ENCODE measurements at places on chromosomes 13 and 19.

GRCh38 chr19:41934849-41935374, 6.7 kb upstream of the ERFL start:
- peak; percentile 80 for DNase-seq

DNA sequence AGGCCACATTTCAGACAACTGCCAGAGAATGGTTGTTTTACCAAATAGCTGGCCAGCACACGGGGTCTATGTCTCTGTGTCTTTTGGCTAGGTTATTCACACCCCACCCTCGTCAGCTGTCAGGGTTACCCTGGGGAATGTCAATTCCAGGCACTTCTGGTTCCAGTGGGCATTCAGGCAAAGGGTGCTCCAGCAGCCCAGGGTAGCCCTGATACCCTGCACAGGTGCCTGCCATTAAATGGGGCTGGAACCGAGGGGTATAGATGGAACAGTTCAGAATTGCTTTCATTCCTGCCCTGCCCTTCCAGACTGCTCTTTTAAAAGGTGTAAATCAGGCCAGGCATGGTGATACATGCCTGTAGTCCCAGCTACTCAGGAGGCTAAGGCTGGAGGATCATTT, 43.2 kb upstream of the HOMER3 start:
- no peak for DNase-seq

GRCh38 chr13:113732176-113732960, 26.7 kb upstream of the TMEM255B start:
- no peak for DNase-seq

GRCh38 chr19:339262-339887, 5.2 kb downstream of the MIER2 start:
- DNase-seq: no peak

- DNase-seq: no peak
These were observed 17.3 kb upstream of the GPI start for GRCh38 chr19:34347561-34348165.

DNA sequence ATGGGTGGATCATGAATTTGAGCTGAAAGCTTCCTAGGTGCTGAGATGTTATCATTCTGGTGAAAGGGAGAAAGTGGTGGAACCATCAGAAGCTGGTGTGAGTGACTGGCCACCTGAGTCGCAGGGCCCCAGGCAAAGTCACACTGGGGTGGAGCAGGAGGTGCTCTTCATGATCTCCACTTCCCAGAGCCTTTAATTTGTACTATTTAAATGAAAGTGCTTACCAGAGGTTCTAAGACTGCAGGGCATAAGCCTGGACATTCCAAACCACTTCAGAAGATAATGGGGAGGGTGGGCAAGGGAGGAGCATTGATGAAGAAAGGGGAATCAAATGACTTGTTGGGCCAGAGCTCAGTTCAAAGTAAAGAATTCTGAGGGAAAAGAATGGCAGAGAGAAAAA, 156.1 kb downstream of the RGCC start:
- DNase-seq: no peak

- no peak for DNase-seq
These were observed 38.3 kb upstream of the KCTD4 start for GRCh38 chr13:45238945-45239795.

DNA sequence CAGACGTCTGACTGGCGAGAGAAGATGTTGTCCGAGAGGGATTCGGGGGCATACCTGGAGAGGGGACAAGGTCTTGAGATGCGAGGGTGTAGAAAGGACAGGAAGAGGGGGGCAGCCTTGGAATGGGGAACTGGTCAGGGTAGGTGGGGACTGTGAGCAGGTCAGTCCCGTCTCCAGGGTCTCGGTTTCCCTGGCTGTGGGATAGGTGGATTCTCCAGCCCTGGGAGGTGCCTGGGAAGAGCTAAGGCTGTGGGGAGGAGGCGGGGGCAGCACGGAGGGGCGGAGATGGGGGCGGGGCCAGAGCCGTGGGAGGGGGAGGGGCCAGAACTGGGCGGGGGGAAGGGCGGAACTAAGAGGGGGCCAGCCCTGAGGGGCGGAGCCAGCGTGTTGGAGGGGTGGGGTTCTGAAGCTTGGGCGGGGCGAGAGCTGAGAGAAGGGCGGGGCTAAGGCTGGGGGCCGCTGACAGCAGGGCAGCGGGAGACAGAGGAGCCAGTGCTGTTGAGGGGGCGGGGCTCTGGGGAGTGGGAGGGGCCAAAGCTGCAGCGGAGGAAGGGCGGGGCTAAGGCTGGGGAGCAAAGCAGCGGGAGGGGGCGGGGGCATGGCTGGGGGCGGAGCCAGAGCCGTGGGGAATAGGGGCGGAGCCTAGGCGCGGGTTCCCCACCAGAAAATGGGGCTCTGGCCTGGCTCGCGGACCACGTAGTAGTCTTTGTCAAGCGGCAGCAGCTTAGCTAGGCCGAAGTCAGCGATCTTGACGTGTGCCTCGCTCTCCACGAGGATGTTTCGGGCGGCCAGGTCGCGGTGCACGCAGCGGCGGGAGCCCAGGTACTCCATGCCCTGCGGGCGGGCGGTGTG, 9.5 kb upstream of the INSL3 start:
- DNase-seq: peak; percentile 84

- DNase-seq: no peak
These were observed 768 bp upstream of the SLC44A2 start for GRCh38 chr19:10624585-10624984.

DNA sequence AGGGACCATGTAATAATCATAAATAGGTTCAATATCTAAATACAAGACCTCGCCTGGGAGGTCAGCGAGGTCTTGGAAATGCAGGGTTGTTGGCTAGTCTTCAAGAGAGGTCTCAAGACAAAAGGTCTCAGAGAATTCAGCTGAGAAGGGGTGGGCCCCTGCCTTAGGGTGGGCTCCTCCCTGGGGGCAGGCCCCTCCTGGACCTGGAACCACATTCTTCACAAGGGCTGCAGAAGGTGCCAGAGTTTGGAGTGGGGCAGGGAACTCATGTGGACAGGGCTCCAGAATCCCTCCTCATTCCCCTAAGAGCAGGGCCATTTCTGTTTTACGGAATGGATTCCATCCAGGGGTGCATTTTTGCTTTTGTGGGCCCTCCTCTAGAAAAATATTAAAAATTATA, 10.2 kb downstream of the CEACAM18 start:
- DNase-seq: no peak

DNA sequence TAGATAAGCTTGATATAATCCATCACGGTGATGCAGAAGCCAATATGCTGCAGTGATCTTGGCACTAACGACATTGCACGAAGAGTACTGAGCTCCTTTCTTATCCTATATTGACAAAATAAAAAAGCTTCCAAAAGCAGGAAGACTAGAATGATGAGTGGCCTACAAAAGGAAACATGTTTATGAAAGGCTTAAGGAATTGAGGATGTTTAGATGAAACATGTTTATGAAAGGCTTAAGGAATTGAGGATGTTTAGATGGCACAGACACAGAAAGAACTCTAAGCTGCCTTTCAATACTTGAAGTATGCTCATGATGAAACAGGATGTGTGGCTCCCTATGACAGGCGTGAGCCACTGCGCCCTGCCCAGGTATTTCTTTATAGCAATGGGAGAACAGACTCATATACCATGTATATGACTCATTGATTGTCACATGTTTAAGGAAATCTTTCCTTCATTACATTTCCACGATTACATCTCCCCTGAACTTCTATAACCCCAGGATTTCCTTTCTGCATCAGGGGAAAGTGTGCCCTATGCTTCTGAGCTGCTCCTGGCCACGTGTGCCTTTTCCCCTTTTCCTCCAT, 690.8 kb upstream of the ARGLU1 start:
- DNase-seq: no peak

DNA sequence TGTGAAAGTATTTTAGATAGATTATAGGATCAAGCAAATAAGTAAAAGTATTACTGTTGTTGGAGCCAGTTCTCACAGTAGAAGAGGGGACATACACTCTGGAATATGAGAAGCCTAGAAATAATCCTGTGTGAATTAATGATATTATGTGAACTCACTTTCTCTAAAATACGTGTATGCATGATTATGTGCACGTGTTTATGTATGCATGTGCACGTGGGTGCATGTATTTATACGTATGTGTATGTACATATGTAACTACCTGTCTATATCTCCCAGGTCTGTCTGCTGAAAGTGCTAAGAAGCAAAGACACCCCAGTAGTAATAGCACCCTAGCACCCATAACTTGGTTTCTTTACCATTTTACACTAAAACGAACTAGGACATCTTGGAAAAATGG, 41.5 kb upstream of the PDX1 start:
- no peak for DNase-seq

DNA sequence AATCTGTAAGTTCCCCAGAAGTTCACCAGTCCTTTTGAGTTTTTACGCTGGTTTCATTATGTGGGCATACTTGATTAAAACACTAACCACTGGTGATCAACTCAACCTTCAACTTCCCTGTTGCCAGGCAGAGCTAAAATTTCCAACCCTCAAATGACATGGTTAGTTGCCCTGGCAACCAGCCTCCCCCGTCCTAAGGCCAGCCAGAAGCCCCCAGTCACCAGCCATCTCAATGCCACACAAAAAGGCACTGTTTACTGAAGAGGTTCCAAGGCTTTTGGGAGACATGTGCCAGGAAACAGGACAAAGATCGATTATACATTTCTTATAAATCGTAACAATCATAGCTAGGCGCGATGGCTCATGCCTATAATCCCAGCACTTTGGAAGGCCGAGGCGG, 1.6 kb downstream of the ZNF649 start:
- DNase-seq: no peak

DNA sequence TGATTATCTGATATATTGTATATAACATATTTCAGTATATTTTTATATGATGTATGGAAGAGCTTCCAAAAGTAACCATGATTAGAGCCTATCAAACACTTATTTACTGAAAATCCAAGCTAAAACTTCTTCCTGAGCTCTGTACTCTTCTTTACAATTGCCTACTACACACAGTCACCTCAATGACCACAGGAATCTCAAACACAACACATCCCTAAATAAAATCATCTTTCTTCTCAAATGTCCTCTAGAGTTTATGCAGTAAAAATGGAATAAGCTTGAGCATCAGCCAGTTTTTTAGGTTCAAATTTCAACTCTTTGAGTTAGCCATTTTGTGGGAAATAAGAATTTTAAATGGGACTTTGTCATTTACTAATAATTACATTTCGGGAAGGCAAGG, 102.6 kb upstream of the FNDC3A start:
- DNase-seq: no peak
